Naive B cell (primary cell): ENCODE measurements at places on chromosomes 3 and 15. TPM values are rescaled to one million over a fixed set of nuclear protein-coding genes. Genes with fewer than 3 reads are reported as not detected.

GRCh38 chr3:114691871-114692270 lies 398.0 kb downstream of the TIGIT start:
- no peak for DNase-seq
- no peak overlapping the region for H3K4me3 ChIP-seq
- H3K36me3 ChIP-seq = no peaks in the 10 kb centered on the region
- H3K27me3 ChIP-seq = no peaks in the 10 kb centered on the region
- H3K4me1 ChIP-seq = peaks cover 5% of the 10 kb centered on the region

- H3K27me3 ChIP-seq = no peaks in the 10 kb centered on the region
- H3K4me3 ChIP-seq = peak overlapping the region; percentile 87
- H3K27ac ChIP-seq = peak overlapping the region; percentile 100
These were observed 2.2 kb downstream of the P2RY14 start for GRCh38 chr3:151276038-151276686.

- peaks cover 11% of the 10 kb centered on the region for H3K27me3 ChIP-seq
- H3K36me3 ChIP-seq = no peaks in the 10 kb centered on the region
- DNase-seq = no peak
- no peak overlapping the region for H3K4me3 ChIP-seq
- H3K27ac ChIP-seq = no peak overlapping the region
These were observed 5.8 kb downstream of the ROBO2 start for GRCh38 chr3:77045686-77046085.

- no peak for DNase-seq
- H3K36me3 ChIP-seq = no peaks in the 10 kb centered on the region
- H3K4me1 ChIP-seq = no peaks in the 10 kb centered on the region
- no peaks in the 10 kb centered on the region for H3K27me3 ChIP-seq
These were observed 492.4 kb upstream of the FRG2C start for GRCh38 chr3:75171630-75172230.

GRCh38 chr3:195812366-195812765 lies 637 bp upstream of the MUC4 start:
- H3K36me3 ChIP-seq = peaks cover 8% of the 10 kb centered on the region
- H3K27ac ChIP-seq = no peak overlapping the region
- DNase-seq = no peak
- no peak overlapping the region for H3K4me3 ChIP-seq
- H3K4me1 ChIP-seq = peaks cover 2% of the 10 kb centered on the region
- H3K27me3 ChIP-seq = peaks cover 18% of the 10 kb centered on the region

DNA sequence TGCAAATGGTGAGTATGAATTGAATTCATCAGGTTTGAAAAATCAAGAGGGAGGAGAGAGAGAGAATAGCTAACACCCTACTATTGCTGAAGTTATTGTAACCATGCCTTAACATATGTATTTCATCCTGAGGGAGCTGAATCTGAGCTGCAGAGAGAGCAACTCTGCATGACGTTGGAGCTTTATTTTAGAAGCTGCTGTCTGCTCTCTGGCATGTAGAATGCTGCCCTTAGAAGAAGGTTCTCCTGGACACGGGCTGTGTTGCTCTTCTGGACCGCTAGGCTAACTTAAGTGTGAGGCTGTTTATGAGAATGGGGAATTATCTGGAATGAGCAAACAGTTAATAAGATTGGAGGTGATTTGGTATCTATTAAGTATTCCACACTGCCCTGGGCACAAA lies 814.6 kb downstream of the AGBL1 start:
- no peaks in the 10 kb centered on the region for H3K27me3 ChIP-seq
- no peak for DNase-seq
- no peaks in the 10 kb centered on the region for H3K4me1 ChIP-seq
- H3K36me3 ChIP-seq = no peaks in the 10 kb centered on the region
- H3K27ac ChIP-seq = no peak overlapping the region

GRCh38 chr15:26870346-26870745 lies 3.5 kb downstream of the GABRA5 start:
- no peak overlapping the region for H3K4me3 ChIP-seq
- H3K36me3 ChIP-seq = no peaks in the 10 kb centered on the region
- no peak overlapping the region for H3K27ac ChIP-seq

- peak overlapping the region; percentile 61 for H3K4me3 ChIP-seq
- DNase-seq = peak; percentile 31
- no peaks in the 10 kb centered on the region for H3K36me3 ChIP-seq
- H3K4me1 ChIP-seq = peaks cover 38% of the 10 kb centered on the region
- H3K27ac ChIP-seq = peak overlapping the region; percentile 98
- no peaks in the 10 kb centered on the region for H3K27me3 ChIP-seq
These were observed 18.4 kb downstream of the ILDR1 start for GRCh38 chr3:122003606-122004005.

GRCh38 chr3:72481542-72481941 lies 366.7 kb downstream of the SHQ1 start:
- DNase-seq = no peak
- no peak overlapping the region for H3K4me3 ChIP-seq
- H3K27me3 ChIP-seq = peaks cover 11% of the 10 kb centered on the region
- no peaks in the 10 kb centered on the region for H3K36me3 ChIP-seq
- H3K27ac ChIP-seq = no peak overlapping the region

DNA sequence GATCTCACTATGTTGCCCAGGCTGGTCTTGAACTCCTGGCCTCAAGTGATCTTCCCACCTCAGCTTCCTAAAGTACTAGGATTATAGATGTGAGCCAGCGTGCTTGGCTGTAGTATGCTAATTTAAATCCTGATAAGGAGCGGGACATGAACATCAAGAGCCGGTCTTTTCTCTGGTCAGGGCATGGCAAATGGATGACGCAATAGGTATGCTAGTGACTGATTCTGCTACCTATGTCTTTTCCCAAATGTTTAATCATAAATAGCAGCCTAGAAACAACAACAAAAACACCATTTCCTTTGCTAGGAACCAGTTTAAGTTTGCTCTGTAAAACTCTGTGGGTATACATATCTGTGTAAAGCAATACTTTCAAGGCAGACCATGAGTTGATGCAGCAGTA lies 64.7 kb downstream of the STARD9 start:
- no peak for DNase-seq
- no peaks in the 10 kb centered on the region for H3K4me1 ChIP-seq
- no peak overlapping the region for H3K4me3 ChIP-seq

DNA sequence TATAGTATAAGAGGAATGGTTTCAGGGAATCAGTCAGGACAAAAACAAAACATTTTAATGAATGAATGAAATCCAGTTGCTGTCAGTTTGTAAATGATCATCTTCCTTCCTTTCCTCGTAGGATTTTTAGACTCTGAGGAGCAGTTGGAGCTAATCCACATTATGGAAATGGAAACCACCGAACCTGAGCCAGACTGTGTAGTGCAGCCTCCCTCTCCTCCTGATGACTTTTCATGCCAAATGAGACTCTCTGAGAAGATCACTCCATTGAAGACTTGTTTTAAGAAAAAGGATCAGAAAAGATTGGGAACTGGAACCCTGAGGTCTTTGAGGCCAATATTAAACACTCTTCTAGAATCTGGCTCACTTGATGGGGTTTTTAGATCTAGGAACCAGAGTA lies 3.1 kb downstream of the TIPARP start:
- peaks cover 72% of the 10 kb centered on the region for H3K4me1 ChIP-seq
- DNase-seq = no peak
- H3K36me3 ChIP-seq = peaks cover 13% of the 10 kb centered on the region
- H3K27ac ChIP-seq = no peak overlapping the region
- H3K4me3 ChIP-seq = peak overlapping the region; percentile 69
- H3K27me3 ChIP-seq = no peaks in the 10 kb centered on the region

DNA sequence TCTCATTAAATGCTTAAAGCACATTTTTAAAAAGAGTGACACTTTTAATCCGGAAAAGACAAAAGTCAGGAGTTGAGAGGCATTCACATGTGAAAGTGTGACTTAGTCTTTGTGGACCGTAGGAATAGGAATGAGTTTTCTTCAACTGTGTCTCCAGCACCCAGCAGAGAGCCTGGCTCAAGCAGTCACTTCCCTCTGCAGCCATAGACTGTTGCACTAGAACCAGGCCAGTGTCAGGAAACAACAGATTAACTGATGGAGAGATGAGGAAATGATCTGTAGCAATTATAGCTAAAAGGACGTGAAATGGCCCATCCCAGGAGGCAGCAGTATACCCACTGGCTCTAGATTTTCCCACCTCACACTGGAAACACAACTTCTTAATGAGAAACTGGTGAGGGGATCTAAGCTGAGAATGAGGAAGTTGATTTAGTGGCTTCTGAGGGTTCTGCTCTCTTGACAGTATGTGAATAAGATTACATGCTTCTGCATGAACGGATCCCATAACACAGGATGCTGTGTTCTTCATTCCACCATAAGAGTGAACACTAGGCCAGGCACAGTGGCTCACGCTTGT lies 19.8 kb downstream of the CFAP92 start:
- peak overlapping the region; percentile 68 for H3K4me3 ChIP-seq
- peak; percentile 63 for DNase-seq
- H3K27me3 ChIP-seq = peaks cover 5% of the 10 kb centered on the region
- H3K4me1 ChIP-seq = peaks cover 29% of the 10 kb centered on the region
- H3K27ac ChIP-seq = peak overlapping the region; percentile 82
- H3K36me3 ChIP-seq = no peaks in the 10 kb centered on the region

DNA sequence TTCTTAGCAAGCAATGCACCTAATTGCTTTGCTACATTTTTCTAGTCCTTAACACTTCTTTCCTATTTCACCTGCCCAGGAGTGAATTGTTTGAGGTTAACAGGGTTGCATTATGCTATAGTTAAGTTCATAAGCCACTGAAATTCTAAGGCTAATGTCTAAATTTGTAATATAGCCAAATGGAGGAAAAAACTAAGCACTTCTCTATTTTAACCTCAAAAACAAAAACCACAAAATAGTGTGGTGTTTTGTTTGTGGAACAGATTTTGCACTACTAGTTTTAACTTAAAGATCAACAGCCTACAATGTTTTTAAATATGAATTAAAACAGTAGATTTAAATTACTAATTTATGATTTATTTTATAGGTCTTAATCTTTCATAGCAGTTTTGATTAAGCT lies 5.5 kb downstream of the ATOSA start:
- peaks cover 8% of the 10 kb centered on the region for H3K36me3 ChIP-seq
- H3K4me3 ChIP-seq = no peak overlapping the region
- DNase-seq = no peak
- no peaks in the 10 kb centered on the region for H3K27me3 ChIP-seq
- no peak overlapping the region for H3K27ac ChIP-seq

DNA sequence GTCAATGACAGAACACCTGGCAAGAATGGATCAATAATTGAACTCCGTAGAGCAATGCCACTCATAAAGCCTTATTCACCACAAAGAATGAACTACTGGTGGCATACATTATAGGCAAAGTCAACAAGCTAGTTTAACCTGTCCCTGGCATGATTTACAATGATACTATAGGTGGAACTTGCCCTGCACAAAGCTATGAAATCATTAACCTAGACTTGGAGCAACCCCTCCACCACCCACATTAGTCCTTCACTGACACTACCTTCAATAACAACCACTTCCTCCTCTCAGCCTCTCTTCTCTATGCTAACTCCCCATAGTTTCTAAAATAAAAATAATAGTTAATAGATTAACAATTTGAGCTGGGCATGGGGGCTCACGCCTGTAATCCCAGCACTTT lies 54.4 kb downstream of the ACAP2 start:
- H3K36me3 ChIP-seq = no peaks in the 10 kb centered on the region
- no peak overlapping the region for H3K4me3 ChIP-seq
- peaks cover 27% of the 10 kb centered on the region for H3K4me1 ChIP-seq
- DNase-seq = no peak

DNA sequence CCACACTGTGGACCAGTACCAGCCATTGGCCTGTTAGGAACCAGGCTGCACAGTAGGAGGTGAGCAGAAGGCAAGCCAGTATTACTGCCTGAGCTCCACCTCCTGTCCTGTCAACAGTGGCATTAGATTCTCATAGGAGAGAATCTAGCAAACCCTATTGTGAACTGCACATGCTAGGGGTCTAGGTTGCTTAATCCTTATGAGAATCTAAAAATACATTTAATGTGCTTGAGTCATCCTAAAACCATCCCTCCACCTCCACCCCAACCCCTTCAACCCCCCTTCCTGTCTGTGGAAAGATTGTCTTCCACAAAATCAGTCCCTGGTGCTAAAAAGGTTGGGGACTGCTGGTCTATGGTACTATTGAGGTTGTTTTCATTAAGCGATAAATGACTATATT lies 49.3 kb upstream of the KCNAB1 start:
- DNase-seq = no peak
- peaks cover 6% of the 10 kb centered on the region for H3K27me3 ChIP-seq
- H3K4me3 ChIP-seq = no peak overlapping the region

DNA sequence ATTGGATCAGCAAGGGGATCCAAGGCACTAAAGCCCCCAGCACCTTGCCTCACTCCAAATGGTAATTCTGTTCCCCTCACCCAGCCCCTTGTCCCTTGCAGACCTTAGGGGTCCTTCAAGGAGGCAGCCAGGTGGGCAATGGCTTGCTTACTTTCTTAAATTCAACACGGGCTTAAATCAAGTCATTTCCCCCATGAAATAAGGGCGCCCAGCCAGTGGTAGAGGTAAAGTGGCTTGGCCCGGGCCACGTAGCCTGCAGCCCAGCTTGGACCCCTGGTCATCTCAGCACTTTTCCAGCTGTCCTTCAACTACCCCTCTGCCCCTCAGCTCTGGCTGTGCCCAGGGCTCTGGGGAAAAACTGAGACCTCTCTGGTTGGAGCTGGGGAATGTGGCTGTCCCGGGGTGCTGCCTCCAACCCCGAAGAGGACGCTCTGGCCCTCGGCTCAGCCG lies 1.2 kb downstream of the PSTPIP1 start:
- H3K36me3 ChIP-seq = no peaks in the 10 kb centered on the region
- H3K27me3 ChIP-seq = no peaks in the 10 kb centered on the region
- peaks cover 61% of the 10 kb centered on the region for H3K4me1 ChIP-seq
- no peak for DNase-seq

Gene DLL4
- not detected for polyA plus RNA-seq

Gene MEX3B
- polyA plus RNA-seq = not detected

Gene ZNF860
- polyA plus RNA-seq = 19.2 TPM

Gene SLC22A14
- not detected for polyA plus RNA-seq

Gene TEX264
- polyA plus RNA-seq = 81.1 TPM
